Panc1 (cell line): ENCODE measurements at places on chromosomes 11 and 22. TPM values are rescaled to one million over a fixed set of nuclear protein-coding genes. Genes with fewer than 3 reads are reported as not detected.

The GAL3ST1 gene
- total RNA-seq: 1.1 TPM

The OR52R1 gene
- total RNA-seq: not detected

The H19 gene
- total RNA-seq: 1,268 TPM

The IL17REL gene
- 0.82 TPM for total RNA-seq

The FJX1 gene
- 31.1 TPM for total RNA-seq

The KRTAP5-10 gene
- total RNA-seq: not detected

The FZD4 gene
- total RNA-seq: 11.1 TPM

DNA sequence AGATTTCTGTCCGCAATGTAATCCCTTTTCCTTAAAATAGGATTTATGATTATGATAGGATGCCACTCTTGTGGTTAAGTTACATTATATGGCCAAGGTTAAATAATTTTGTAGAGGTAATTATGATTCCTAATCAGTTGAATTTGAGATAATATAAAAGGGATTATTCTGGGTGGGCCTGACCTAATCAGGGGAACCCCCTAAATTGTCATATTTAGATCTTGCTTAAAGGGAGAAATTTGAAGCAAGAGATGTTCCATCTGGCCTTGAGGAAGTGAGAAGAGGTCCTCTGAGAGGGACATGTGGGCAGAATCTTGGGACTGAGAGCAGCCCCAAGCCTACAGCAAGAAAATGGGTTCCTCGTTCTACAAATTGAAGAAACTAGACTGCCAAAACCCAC, 1550.1 kb upstream of the TENM4 start:
- no peak overlapping the region for H3K4me3 ChIP-seq
- H3K27ac ChIP-seq: no peak overlapping the region
- H3K4me1 ChIP-seq: no peaks in the 10 kb centered on the region
- no peaks in the 10 kb centered on the region for H3K27me3 ChIP-seq
- DNase-seq: no peak
- H3K36me3 ChIP-seq: no peaks in the 10 kb centered on the region

DNA sequence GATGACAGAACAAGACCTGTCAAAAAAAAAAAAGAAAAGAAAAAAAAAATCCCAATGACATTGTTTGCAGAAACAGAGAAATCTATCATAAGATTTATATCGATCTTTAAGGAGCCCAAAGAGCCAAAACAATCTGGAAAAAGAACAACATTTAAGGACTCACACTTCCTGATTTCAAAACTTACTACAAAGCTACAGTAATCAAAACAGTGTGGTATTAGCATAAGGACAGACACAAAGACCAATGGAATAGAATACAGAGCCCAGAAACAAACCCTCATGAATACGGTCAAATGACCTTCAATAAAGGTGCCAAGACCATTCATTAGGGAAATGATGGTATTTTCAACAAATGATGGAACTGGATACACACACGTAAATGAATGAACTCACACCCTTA, 12.2 kb downstream of the ARVCF start:
- H3K36me3 ChIP-seq: no peaks in the 10 kb centered on the region
- H3K4me1 ChIP-seq: 0 out of 2 replicates have a peak, but pooled peaks cover under 1% of the 10 kb centered on the region
- DNase-seq: no peak
- H3K27ac ChIP-seq: no peak overlapping the region
- H3K27me3 ChIP-seq: no peaks in the 10 kb centered on the region
- H3K4me3 ChIP-seq: no peak overlapping the region

GRCh38 chr11:87083029-87083428, 45.3 kb downstream of the TMEM135 start:
- no peak overlapping the region for H3K4me3 ChIP-seq
- no peaks in the 10 kb centered on the region for H3K27me3 ChIP-seq
- no peaks in the 10 kb centered on the region for H3K36me3 ChIP-seq
- H3K27ac ChIP-seq: no peak overlapping the region
- H3K4me1 ChIP-seq: no peaks in the 10 kb centered on the region
- no peak for DNase-seq

- H3K27ac ChIP-seq: no peak overlapping the region
- DNase-seq: no peak
- peaks cover 15% of the 10 kb centered on the region for H3K27me3 ChIP-seq
- no peaks in the 10 kb centered on the region for H3K36me3 ChIP-seq
- no peaks in the 10 kb centered on the region for H3K4me1 ChIP-seq
Measured at GRCh38 chr11:112785149-112785548, 176.1 kb upstream of the NCAM1 start.

GRCh38 chr11:99535819-99536218, 515.1 kb downstream of the CNTN5 start:
- DNase-seq: no peak
- H3K36me3 ChIP-seq: no peaks in the 10 kb centered on the region
- no peak overlapping the region for H3K4me3 ChIP-seq
- no peaks in the 10 kb centered on the region for H3K4me1 ChIP-seq
- H3K27me3 ChIP-seq: no peaks in the 10 kb centered on the region
- no peak overlapping the region for H3K27ac ChIP-seq

DNA sequence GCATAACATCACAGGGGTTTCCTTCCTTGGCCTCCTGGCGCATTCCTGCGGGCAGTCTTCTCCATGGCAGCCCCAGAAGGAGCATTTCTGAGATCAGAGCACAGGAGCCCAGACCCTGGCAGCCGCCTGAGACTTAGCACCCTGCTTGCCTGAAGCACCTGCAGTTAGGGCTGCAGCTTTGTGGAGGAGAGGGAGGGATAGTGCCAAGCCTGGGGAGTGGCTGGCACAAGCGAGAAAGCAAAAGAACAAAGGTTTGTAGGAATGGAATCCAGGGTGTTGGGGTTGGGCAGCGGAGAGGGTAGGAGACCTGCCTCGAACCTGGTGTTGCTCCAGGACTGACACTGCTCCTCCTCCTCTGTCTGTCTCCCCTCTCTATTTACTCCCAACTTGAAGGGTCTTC, 66.9 kb downstream of the SCN3B start:
- no peaks in the 10 kb centered on the region; the same call in 1 of the 2 replicates for H3K36me3 ChIP-seq
- H3K27ac ChIP-seq: no peak overlapping the region
- H3K27me3 ChIP-seq: peaks cover 4% of the 10 kb centered on the region; the same call in 1 of the 2 replicates
- DNase-seq: no peak
- H3K4me3 ChIP-seq: no peak overlapping the region
- no peaks in the 10 kb centered on the region for H3K4me1 ChIP-seq

DNA sequence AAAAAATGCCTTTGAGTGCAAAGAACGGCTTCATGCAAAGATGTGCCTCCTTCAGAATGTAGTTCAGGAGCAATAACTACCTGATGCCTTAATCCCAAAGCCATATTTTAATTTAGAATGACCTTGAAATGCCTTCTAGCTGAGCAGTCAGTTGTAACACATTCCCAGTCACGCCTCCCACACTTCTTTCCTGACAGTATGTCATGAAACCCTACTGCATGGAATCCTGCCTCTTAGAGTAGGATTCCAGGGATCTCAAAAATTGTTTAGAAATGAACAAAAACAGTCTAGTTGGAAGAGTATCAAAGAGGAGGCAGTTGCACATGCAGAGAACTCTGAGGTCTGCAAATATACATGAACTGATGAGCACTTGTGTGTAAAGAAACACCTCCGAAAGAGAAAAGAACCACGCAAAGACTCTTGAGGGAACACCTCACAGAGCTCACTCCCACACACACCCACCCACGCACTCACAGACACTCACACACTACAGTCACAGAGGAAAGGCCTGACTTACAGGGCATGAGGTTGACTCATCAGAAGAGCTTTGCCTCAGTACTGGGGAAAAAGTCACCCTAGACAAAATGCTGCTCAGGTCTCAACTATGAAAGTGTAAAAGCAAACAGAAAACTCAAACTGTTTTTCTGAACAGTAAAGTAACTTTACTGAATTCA, 77.4 kb downstream of the GGTLC2 start:
- no peaks in the 10 kb centered on the region for H3K36me3 ChIP-seq
- DNase-seq: no peak
- H3K4me1 ChIP-seq: no peaks in the 10 kb centered on the region

DNA sequence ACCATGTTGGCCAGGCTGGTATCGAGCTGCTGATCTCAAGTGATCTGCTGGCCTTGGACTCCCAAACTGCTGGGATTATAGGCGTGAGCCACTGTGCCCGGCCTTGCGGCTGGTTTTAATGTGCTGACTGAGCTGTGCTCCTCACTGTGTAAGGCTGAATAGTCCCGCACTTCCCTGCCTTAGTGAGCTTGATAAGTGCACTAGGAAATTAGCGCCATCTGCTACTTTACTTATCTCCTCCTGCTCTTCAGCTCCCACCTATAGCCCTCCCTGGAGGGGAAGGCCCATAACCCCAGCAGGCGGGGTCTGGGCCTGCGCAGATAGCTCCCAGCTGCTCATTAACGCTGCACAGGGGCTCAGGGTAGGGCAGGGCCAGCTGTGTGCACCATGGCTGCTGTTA, 49.4 kb downstream of the CLMP start:
- peaks cover 7% of the 10 kb centered on the region for H3K4me1 ChIP-seq
- H3K27ac ChIP-seq: no peak overlapping the region
- no peaks in the 10 kb centered on the region for H3K36me3 ChIP-seq
- peak overlapping the region; percentile 40 for H3K4me3 ChIP-seq
- H3K27me3 ChIP-seq: no peaks in the 10 kb centered on the region
